CD4-positive, alpha-beta T cell treated with Interleukin-10 for 1 hour (primary cell): ENCODE measurements at places on chromosomes 3 and 15.

DNA sequence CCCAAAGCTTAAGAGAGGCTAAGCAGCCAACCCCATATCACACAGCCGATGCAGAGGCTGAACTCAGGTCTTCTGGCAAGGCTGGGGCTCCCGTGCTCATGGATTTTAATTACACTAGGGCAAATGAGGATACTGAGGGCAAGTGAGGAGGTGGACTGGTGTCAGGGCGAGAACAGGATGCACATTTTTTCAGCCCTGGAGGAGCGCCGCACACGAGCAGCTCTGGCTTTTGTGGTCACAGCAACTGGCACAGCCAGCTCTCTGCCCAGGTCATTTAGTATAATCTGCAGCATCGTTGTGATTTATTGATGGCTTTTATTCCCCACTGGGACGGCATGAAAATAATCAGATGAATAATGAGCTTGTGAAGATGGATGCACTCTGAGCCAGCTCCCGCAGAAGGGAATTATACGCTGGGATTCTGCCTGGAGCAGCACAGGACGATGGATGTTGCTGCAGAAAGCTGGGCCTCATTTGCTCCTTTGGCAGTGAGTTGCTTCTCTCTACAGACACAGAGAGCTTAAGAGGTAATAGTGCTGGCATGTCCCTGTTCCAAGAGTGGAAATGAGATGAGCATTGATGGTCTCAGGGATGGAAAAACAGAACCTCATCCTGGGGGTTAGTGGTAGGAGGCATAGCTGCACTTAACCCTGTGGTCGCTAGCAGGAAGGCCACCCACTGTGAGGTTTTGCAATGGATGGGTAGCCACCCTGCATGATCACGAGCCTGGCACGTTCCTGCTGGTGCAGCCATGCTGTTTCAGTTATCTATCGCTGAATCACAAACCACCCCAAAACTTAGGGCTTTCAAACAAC is 135.4 kb downstream of the UACA start:
- DNase-seq: no peak

DNA sequence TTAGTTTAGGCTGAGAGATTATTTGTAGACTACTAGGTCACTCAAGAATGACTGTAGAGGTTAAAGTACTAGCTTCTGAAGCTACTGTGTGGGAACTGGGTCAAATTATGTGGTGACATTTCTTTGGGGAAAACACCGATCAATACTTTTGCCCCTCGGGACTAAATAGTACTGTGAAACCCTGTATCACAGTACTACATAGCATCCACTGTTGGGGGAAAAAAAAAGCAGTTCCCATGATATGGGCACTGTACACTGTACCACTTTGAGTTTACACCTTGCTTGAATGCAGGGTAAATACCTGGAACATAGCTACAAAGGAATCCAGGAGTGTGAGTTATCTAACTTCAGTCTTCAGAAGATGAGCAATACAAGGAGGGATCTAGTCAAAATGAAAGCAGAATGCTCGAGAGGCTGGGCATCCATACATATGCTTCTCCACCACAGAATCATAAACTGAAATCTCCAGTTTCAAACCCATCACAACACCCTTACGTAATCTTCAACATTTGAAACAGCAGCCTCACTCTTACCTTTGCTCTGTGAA is 311.4 kb downstream of the UNC13C start:
- DNase-seq: no peak

- DNase-seq: no peak
Observed at GRCh38 chr3:69107841-69108240, 14.6 kb downstream of the LMOD3 start.

DNA sequence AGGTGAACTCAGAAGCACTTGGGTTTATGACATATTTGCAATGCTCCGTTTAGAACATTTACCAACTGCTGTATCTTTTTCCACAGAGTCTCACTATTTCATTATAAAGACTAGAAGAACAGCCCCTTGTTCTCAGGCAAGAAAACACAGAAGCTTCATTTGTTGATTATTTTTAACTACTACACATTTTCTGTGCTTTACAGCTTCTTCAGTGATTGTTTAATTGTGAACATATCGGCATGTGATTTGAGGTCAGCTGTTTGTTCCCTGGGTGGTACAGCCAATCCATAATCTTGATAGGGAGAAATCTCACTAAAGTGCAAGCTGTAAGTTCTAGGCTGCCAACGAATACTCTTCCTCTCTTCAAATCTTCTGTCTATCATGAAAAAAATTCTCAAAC is 31.0 kb upstream of the DLG1 start:
- DNase-seq: no peak

GRCh38 chr3:152319831-152320617 is 51.3 kb downstream of the MBNL1 start:
- DNase-seq: no peak

DNA sequence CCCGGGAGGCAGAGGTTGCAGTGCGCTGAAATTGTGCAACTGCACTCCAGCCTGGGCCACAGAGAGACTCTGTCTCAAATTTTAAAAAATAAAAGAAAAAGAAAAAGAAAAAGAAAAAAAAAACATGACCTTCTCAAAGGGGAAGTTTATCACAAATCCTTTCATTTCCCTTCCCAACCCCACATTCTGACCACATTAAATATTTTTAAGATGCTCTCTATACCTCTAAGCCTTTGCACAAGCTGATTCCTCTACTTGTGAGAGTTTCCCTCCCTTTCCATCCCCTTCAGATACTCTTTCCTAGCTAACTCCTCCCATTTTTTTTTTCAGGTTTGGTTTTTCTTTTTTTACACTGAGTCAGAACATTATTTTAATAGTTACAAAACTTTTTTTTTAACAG is 4.0 kb downstream of the HIGD1A start:
- no peak for DNase-seq

DNA sequence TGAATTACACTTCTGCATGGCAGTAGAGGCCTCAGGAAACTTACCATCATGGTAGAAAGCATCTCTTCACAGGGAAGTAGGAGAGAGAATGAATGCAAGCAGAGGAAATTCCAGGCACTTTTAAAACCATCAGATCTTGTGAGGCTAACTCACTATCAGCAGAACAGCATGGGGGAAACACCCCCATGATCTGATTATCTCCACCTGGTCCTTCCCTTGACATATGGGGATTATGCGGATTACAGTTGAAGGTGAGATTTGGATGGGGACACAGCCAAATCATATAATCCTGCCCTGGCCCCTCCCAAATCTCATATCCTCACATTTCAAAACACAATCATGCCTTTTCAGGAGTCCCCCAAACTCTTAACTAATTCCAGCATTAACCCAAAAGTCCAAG is 691.1 kb downstream of the SI start:
- no peak for DNase-seq

DNA sequence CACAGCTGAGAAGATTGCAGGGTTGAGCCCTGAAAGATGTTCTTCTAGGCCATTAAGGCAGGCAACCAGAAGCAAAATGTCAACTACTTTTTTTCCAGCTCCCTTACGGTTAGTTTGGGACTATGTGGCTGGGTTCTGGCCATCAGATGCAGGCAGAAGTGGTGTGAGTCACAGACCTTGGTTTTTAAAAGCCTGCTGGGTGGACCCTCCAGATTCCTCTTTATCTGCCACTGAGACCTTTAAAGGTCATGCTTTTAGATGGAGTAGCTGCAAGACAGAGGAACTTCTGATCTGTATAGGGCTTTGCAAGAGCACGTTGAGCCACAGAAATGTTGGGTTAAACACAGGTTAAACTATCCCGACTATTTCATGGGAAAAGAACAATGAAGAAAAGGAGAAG is 102.9 kb downstream of the CHST2 start:
- DNase-seq: no peak

- DNase-seq: no peak
Observed at GRCh38 chr3:148930752-148931151, 60.6 kb upstream of the GYG1 start.

DNA sequence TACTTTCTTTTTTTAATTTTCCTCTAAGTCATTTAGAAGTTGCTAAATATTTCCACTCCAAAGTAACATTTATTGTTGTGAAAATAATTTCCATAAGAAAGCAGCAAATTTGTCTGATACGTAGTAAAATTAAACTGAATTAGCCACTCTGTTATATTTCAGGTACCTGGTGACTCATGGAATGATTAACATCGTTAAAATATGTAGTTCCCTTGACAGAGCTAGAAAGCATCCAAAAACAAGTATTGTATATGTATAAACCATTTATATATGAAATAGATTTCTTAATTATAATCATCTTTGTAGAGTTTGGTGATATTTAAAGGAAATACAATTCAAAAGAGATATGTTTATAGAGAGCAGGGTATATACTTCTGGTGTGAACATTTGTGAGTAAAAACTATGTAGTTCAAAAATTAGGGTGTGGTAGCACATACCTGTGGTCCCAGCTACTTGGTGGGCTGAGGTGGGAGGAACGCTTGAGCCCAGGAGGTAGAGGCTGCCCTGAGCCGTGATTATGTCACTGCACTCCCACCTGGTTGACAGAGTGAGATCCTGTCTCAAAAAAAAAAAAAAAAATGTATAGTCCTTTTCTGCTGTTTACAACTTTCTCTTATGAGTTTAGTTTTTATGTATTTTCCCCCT is 36.6 kb downstream of the ATP11B start:
- no peak for DNase-seq

GRCh38 chr15:41777421-41777973 is 3.2 kb downstream of the MAPKBP1 start:
- DNase-seq: no peak

DNA sequence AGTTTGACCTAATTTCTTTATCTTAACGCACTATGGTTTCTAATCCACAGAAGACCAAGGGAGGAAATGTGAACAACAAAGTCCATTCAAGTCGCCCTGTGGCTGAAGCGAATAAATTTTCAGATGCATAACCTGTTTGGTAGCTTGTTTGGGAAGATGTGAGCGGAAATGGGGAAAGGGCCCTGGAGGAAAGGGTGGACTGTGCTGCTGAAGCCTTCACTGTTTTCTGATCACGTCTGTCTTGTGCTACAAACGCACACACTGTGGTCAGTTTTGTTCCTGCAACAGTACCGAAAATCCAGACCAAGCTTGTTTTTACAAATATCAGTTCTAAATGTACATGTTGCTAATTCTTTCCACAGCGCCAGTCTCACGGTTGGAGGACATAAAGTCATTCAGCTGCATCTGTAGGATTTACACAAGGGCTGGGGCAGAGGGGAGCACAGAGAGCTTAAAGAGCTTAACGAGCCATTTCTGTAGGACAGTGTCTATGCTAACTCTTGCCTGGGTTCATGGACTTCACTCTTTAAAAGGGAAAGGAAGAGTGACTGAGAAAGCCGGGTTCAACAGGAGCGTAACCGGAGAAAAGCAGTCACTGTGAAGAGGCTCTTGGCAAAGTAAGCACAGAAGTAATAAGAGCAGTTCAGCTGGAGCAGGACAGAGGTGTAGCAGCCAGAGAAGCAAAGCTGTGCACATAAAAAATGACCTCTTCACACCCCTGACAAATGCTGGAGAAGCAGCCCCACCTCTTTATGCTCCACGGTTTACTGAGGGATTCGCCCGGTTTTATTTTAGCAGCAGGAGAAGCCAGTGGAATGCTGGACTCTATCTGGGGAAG is 66.6 kb downstream of the USF3 start:
- DNase-seq: no peak

- no peak for DNase-seq
Observed at GRCh38 chr15:91973481-91973880, 120.0 kb downstream of the SLCO3A1 start.

- peak; percentile 87 for DNase-seq
Observed at GRCh38 chr3:12994607-12995388, 78.4 kb downstream of the IQSEC1 start.

GRCh38 chr3:37969596-37970100 is 20.9 kb upstream of the VILL start:
- DNase-seq: no peak

DNA sequence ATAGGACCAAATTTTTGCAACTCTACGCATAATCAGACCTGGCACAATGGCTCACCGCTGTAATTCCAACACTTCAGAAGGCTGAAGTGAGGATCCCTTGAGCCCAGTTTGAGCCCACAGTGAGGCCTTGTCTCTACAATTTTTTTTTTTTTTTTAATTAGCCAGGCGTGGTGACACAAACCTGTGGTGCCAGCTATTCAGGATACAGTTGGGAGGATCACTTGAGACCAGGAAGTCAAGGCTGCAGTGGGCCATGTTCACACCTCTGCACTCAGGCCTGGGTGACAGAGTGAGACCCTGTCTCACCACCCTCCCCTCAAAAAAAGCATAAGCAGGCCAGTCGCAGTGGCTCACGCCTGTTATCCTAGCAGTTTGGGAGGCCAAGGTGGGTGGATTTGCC is 24.7 kb downstream of the OIP5 start:
- no peak for DNase-seq

DNA sequence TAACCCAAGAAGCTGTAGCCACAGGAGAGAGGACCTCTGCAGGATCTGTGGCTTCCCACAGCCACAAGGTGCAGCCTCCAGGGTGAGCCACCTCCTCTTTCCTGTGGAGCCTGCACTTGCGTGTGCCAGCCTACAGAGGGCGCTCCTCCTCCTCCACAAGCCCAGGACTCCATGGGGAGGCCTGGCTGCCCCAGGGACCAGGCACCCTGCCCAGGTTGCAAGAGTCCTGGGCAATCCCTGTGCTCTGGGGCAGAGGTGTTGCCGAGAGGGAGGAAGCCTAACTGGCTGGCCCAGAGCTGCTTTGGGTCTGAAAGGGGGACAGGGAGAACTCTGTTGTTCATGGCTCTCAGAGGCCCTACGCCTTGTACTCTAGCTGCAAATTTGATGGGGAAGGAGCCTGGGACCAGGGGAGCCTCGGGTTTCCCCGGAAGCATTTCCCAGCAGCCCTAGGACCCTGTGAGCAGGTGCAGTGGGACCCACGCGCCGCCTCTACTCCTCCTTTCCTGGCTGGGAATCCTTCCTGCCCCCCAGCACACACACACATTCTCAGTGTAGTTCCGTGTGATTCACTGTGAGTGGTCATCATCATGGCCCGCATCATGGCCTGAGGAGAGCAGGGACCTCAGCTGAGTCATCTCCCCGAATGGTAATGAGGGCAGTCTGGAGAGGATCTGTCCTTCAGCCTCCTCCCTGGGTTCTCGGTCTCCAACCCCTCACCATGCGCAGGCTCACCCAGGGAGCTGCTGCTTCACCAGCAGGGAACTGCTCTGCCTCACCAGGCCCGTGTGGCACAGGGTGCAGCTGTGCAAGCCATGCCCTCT is 24.3 kb downstream of the TBC1D21 start:
- peak; percentile 68 for DNase-seq

DNA sequence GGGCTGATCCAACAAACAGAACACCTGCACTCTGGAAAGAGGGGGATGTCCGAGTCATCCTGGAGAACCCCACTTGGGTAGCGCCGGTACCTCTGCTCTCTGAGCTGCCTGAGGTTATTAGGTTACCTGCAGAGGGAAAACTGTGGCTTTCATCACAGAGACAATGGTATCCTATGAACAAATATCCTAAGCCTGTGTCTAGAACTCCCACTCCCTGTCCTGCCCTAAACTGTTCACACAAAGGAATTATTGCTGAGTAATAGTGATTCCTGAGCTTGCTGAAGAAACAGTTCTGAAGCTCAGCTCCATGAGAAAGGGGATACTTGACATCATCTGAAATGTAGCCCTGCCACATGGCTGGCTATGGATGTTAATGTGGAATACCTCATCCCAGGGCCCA is 31.9 kb upstream of the WNT5A start:
- no peak for DNase-seq

- DNase-seq: no peak
Observed at GRCh38 chr15:70801109-70801508, 37.8 kb upstream of the UACA start.
